GM04503 (cell line): ENCODE measurements at places on chromosomes 3 and 15.

- DNase-seq: no peak
Observed at GRCh38 chr3:173632945-173633344, 235.4 kb downstream of the NLGN1 start.

- DNase-seq: no peak
Observed at GRCh38 chr3:143137435-143138036, 18.0 kb downstream of the CHST2 start.

GRCh38 chr3:125128861-125129501 lies 73.2 kb upstream of the HEG1 start:
- peak; percentile 96 for DNase-seq

DNA sequence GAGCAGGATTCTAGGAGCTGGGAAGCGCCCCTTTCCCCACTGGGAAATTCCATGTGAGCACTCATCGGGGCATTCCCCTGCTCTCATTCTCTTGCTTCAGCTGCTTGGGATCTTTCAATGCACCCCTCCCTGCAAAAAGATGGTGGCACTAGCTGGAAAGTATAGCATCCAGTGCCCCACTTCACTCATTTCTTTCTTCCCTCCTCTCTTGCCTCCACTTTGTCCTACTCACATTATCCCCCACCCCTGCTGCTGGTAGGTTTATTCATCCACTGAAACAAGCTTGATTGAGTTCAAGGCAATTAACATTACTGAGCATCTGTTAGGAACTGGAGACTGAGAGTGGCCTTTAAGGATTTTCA lies 84.8 kb upstream of the LIMD1 start:
- DNase-seq: no peak

DNA sequence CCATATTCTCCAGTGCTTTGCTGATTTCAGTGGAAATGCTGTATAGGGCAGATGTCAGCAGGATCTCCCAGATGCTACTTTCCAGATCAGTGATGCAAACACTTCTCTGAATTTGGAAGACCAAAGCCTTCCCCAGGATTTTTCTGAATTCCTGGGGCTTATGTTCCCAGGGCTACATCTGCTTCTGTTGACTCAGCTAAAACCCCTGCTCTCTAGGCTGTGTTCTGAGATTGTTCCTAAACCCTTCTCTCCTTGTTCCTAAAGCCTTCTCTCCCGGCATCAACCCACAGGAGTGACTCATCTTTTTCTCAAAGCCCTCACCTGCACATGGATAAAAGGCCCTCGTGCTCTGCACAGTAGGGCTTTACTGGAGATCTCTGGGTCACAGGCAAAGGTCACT lies 35.5 kb downstream of the FAH start:
- DNase-seq: no peak

DNA sequence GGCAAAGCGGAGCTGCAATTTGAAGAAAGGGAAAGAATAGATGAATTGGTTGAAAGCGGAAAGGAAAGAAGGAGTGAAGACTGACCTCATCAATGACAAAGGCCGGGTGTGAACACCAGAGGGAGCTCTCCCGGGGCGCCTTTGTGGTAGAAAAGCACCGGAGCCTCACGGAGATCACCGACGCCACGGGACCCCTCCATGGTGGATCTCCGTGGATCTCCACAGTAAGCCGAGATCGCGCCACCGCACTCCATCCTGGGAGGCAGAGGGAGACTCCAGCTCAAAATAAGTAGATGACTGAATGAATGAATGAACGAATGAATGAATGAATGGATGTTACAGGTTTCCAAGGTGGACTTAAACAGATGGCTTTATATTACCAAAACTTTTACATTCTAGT lies 25.0 kb downstream of the GPR160 start:
- DNase-seq: no peak

- DNase-seq: no peak
Observed at GRCh38 chr3:180466401-180467011, 135.5 kb upstream of the TTC14 start.

- no peak for DNase-seq
Observed at GRCh38 chr3:16978234-16978920, 93.6 kb downstream of the PLCL2 start.

GRCh38 chr15:57555270-57555669 lies 36.4 kb upstream of the MYZAP start:
- DNase-seq: no peak
